ENCODE measurements at places on chromosomes 1 and 21.

DNA sequence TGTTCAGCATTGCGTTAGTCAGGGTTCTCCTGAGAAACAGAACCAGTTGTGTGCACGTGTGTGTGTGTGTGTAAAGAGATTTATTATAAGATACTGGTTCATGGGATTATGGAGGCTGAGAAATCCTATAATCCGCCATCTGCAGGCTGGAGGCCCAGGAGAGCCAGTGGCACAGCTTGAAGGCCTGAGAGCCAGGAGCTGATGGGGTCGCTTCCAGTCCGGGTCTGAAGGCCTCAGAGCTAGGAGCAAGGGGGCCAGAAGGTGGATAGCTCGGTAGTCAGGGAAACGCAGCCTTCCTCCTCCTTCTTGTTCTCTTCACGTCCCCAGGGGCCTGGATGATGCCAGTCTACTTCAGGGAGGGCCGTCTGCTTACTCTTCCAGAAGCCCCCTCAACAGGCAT lies 37.7 kb downstream of the FAAP20 start:
- no peak for DNase-seq

DNA sequence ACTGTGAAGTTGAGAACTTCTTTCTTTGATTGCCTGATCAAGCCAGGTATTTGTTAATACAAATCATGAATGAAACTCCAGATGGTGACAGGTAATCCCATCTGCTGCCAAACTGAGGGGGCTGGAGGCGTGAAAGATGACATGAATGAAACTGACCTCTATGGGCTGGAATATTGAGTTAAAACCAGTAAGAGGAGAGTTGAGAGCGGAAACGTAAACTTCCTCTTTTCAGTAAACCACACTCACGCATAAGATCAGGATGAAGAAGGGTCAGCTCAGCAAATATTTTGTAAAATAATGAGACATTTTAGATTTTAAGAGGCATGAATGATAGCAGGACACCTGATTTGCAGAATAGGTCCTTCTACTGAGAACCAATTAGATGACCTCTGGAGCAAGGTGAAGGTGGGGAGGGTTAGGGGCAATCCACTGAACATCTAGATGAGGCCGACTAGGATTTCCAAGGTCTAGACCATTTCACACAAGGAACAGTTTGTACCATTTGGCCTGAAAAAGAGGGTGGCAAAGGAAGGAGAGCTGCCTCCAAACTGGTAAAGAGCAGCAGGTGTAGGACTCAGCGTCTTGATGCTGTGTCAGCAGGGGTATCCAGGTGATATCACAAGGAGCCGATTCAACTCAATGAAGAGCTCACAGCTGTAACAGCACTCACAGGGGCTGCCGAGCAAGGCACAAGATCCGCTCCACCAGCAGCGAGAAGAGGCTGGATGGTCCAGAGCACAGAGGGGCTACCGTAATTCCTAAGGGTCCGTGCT lies 132.6 kb downstream of the NTPCR start:
- no peak for DNase-seq

DNA sequence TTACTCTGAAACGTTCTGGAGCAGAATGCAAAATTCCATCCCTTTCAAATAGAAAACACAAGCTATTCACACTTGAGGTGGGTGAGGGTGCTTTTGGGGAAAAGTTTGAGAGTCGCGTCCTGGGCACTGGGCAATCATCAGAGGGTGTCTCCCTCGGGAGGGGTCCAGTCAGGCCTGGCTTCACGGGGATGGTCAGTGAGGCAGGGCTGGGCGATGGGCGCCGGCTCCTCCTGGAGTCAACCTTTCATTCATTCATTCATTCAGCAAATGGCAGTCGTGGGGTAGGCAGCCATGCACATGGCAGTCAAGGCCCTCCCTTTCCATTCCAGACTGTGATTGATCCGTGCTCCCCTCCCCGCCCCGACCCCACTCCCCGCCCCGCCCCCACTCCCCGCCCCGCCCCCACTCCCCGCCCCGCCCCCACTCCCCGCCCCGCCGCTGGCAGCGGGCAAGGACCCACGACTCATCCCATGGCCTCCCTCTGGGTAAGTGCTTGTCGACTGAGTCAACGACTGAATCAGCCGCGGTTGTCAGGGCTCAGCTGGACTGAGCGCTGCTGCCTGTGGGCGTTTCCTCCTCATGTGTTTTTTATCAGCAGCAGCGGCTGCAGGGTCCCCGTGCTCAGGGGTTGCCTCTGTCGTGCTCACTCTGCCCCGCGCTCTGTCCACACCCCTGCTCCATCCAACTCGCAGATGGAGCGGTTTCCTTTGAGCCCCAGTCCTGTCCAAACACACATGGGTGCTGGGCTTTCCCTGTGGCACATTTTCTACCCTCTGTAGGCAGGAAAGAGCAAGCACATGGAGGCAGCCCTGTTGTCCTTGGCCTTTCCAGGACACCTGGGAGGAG lies 12.5 kb upstream of the SPSB1 start:
- peak; percentile 92 for DNase-seq

DNA sequence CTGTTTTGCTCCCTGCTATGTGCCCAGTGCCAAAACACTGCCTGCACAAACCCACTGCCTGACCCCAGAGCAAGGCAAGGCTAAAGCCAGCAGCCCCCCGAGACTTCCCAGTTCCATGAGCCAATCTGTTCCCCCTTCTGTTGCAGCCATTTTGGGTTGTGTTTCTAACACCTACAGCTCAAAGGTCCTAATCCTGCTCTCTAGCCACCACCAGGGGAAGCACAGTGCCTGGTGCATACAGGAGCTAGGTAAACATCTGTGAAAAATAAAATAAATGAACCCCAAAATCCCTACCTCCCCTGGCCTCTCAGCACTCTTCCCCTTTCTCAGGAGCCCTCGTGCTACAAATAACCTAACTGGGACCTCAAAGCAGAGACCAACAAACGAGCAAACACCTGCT lies 190.2 kb downstream of the MATN1 start:
- DNase-seq = peak; percentile 42

DNA sequence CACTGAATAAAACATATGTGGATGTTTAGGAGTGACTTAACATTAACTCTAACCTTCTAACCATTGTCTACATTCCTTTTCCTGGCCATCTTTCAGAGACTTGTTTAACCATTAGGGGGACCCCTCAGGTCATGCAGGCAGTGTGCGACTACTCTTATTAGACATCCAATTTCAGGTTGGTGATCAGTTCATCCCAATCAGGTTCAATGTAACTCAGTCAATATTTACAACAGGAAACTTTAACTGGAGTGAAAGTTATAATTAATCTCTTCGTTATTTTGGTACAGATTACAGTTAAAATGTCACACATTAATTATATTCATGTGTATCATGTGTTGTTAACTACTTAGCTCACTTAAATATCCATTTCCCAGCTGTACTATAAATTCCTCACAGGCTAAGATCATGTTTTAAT lies 68.8 kb upstream of the RGS1 start:
- no peak for DNase-seq

GRCh38 chr1:8382051-8382505 lies 64.2 kb downstream of the SLC45A1 start:
- DNase-seq = no peak

DNA sequence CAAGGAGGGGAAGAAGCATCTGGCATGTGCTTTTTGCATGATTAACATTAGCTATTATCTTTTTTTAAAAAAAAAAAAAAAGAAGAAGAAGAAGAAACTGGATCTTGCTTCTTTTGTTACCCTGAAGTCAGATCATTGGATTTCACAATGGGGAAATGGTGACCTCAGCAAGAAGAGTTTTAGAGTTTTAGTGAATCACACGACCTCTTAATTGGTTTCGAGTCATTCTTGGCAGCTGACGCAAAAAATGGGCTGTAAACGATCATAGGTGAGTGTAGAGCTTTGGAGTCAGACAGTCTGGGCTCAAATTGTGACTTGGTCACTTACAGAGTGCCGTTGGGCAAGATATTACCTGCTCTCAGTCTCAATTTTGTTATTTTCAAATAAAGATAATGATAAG lies 33.3 kb upstream of the PGBD5 start:
- DNase-seq = no peak

GRCh38 chr1:19186001-19186400 lies 24.1 kb downstream of the UBR4 start:
- DNase-seq = no peak

DNA sequence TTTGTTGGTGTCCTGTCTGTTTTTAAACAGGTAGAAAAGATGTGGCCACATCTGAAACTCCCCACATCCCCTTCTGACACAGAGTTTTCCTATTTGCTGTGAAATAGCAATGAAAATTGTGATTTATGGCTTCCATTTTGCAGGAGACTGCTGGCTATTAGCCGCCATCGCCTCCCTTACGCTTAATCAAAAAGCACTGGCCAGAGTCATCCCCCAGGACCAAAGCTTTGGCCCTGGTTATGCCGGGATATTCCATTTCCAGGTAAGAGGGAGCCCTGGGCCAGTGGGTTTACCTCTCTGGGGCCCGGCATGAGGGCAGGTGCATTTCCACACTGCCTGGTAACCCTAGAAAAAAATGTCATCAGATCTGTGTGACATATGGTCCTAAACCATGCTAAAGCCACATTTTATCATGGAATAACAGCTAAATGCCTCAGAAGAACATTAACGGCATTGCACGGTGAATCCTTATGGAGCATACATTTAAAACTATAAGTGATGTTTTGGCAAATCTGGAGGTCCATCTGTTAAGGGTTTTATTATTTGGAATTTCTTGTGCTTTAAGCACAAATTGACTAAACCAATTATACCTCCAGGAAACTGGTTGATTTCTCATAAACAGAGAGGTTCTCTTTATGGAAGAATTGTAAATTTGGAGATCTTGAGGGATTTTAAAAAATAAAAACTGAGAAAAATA lies 12.3 kb downstream of the CAPN9 start:
- no peak for DNase-seq

GRCh38 chr1:34060901-34061415 lies 104.1 kb downstream of the CSMD2 start:
- DNase-seq = no peak

GRCh38 chr1:214447557-214447871 lies 103.9 kb downstream of the PTPN14 start:
- no peak for DNase-seq

- DNase-seq = peak; percentile 86
Measured at GRCh38 chr1:109790735-109791494, 27.2 kb upstream of the EPS8L3 start.

GRCh38 chr1:183138301-183138700 lies 47.8 kb upstream of the LAMC2 start:
- no peak for DNase-seq

DNA sequence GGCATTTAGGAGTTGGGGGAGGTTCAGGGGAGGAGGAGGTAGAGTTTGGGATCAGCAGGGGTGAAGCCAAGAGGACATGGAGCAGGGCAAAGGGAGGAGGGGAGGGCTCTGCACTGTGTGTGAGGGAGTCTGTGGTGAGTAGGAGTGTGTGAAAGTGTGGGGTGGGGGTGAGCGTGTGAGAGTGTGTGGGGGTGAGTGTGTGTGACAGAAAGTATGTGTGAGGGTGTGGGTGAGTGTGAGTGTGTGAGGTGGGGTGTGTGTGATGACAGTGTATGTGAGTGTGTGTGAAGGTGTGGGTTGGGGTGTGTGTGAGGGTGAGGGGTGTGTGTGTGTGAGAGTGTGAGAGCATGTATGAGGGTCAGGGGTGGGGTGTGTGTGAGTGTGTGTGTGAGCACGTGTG lies 62.6 kb downstream of the GNG4 start:
- no peak for DNase-seq

- DNase-seq = no peak
Measured at GRCh38 chr1:211092955-211093354, 41.0 kb downstream of the KCNH1 start.

DNA sequence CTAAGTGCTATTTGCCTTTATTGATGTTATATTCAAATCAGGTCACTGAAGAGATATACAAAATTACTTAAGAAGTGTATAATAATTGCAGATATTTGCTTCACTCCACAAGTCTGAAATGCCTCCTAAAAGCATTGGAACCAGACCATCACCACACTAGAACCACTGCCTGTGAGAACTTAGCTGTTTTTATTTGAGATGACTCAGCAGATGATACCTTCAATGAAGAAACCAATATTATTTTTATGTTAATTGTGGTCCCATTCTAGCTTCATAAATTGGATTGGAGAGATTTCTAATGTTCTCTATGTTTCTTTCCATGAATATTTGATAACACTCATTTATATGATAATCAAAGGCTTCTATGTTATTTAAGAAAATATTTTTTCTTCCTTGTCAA lies 740.6 kb downstream of the KCNT2 start:
- no peak for DNase-seq

DNA sequence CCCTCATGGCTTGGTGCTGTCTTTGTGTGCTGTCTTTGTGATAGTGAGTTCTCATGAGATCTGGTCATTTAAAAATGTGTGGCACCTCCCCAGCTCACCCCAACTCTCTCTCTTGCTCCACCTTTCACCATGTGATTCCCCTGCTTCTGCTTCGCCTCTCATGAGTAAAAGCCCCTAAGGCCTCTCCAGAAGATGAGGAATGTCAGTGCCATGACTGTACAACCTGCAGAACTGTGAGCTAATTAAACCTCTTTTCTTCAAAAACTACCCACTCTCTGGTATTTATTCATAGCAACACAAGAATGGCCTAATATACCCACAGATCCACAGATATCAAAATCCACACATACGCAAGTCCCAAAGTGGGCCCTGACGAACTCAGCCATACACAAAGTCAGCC lies 88.9 kb upstream of the PPP2R5A start:
- no peak for DNase-seq

GRCh38 chr1:31784356-31785019 lies 20.3 kb upstream of the ADGRB2 start:
- DNase-seq = peak; percentile 4

- DNase-seq = no peak
Measured at GRCh38 chr1:197961449-197961848, 44.3 kb downstream of the LHX9 start.

DNA sequence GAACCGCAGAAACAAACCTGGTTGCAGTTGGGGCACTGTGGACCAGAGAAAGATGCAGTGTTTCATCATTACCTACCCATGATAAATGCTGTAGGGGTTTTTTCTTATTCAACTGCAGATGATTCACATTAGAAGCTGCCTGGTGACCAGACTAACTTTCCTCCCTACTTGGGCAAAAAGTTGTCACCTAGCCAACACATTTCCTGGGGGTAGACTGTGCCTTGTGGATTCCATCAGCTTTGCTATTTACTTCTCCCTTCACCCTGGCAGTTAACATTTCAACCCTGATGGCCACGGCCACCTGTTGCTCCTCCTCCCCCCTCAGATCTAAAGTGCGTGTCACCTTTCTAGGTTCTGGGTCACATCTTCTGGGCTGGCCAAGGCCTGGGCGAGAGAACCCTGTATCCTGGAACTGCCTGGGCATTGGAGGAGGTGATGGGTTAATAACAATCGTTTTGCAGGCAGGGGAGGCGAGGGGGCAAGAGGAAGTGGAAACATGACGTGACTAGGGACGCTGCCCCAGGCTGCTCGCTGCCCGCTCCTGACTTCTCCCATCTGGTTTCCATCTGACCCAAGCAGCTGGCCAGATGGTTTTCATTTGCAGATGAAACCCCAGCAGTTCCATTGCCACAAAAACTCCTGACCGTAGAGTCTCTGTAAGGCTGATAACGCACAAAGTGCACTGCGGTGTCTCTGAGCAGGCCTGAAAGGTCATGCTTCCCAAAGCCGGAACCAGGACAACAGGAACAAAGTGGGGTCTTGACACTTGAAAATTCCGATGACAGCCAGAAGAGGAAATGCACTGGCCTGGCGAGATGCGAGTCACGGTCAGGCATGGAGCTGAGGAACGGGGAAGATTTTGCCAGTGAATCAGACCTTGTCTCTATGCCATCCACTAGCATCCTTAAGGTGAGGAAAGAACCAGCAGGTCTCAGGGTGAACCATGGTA lies 36.6 kb downstream of the CAPZB start:
- DNase-seq = no peak
